ENCODE measurements at places on chromosomes 1 and 21.

DNA sequence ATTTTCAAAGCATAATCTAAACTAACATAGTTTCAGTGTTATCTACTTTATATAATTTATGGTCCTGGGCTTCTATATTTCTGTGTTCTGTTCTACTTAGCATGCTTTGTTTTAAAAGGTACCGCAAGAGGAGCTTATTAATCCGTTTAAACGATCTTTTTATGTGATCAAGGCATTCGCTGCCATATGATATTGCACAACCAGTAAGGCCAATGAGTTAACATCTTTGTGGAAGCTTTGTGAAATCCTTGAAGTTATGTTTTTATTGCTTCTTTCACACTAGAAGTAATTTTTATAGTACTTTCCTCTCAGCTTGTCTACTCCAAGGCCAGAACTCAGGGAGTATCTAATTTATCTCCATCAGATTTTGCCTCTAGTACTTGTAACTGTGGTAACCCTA, 8.9 kb downstream of the LRRC8C start:
- no peak for DNase-seq

DNA sequence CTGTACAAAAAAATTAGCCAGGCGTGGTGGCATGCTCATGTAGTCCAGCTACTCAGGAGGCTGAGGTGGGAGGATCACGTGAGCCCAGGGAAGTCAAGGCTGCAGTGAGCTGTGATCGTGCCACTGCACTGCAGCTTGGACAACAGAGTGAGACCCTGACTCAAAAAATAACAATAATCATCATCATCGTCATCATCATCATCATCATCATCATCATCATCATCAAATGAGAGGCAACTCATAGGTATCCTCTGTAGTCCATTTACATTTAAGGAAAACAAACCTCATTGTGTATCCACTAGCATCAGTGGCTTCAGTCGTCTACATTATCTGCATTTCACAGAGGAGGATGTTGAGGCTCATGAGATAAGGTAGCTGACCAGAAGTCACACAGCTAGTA, 68.8 kb upstream of the SELENON start:
- no peak for DNase-seq

GRCh38 chr1:151058692-151059091, 730 bp downstream of the CDC42SE1 start:
- peak; percentile 88 for DNase-seq

DNA sequence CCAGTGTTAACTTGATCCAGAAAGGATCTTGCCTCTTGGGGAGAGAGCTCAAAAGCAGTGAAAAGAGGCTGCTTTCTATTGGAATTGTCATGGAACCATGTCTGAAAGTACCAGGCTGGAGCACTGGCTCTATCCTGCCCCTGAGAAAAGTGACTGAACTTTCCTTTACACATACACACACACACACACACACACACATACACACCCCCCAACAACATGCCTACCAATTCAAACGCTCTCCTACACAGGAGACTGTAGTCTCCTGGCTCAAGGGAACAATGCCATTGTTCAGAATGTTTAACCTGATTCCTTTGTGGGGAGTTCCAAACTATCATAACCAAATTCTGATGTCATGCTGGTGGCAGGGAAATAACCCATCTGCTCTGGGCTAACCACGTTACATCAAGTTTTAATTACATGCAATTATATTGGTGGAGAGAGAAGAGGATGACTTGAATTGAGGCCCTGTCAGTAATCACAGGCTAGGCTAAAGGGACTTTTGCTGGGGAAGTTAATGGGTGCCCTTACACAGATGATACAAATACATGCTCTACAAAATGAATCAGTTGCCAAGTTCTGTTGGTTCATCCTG, 52.3 kb upstream of the DUSP10 start:
- DNase-seq = no peak

DNA sequence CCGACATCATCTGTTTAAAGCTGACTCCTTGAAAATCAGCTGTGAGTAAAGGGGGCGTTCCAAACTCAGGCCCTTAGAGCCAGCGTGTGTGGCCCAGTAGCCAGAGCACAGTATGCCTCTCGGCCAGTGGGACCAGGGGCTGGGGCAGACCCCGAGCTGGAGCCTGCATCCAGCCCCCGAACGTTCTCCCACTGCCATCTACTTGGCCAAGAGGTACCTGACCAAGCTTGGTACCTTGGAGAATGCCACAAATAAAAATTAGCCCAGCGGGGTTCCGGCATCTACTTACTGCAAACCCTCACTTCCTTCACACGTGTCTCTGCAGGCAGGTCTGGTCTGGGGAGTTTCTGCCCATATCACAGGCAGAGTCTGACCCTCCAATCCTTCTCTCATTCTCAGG, 56.7 kb upstream of the COL6A2 start:
- no peak for DNase-seq

GRCh38 chr1:30879940-30880677, 28.4 kb downstream of the SDC3 start:
- no peak for DNase-seq

DNA sequence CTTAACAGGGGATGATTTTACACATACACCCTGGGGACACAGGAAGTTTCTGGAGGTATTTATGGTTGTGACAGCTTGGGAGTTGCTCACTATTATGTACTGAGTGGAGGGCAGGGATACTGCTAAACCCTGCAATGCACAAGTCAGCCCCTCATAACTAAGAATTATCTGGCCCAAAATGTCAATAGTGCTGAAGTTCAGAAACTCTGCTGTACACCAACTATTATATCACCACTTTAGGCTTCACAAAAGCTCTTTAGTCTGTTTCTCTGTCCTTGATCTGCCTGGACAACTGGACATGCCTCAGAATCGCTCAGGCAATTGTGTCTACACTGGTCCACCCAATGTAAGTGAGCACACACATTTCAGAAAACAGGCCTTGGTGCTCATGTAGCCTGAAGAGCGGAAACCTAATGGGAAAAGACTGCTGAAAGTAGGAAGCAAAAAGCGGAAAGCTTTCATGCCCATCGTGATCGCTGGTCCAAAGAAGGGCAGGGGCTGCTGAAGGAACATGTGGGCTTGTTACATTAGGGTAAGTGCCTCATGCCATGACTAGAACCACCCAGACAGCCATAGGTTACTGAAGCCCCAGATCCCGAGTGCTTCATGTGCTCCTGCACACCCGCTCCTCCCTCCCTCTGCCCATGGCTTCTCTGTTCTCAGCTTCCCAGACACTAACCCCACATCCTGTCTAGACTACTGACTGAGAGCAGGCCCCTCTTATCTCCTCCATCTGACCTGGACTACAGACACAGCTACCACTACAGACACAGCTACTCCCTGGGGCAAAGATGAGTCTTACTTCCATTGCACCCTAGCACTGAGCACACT, 73.5 kb downstream of the LRIG2 start:
- no peak for DNase-seq

DNA sequence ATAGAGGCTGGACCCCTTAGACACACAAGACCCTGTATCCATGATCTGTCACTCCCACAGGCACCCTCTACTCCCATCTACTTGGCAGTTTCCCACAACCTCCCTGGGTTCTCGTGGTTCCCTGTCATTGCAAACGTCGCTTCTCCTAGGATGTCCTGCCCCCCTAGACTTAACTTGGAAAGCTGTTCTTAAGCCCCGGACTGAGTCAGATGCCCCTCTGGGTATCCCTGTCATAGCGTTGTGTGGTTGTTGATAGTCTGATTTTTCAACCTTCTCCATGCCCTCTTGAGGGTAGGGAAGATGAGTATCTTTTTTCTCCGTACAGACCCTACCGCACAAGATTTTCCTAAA, 11.8 kb downstream of the RCC1 start:
- DNase-seq = no peak

GRCh38 chr21:44927587-44928461, 7.1 kb upstream of the ITGB2 start:
- DNase-seq = peak; percentile 84

GRCh38 chr1:248406721-248407692, 4.2 kb downstream of the OR2T1 start:
- DNase-seq = no peak

DNA sequence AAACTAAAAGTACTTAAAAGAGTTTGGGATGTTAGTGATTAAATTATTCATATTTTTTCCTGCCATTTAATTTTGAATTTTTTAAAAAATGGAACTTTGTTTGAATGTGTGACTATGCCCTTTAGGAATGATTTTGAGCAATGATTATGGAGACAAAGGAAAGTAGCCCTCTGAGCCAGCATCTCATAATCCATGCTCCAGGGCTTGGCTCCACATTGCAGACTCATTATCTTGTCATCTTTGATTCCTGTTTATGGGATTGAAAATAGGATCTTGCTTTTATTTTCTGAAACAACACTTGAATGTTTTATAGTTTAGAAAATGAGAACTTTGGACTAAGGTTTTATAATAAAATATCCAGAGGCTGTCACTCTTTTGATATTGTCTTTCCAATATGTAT, 14.5 kb downstream of the AXDND1 start:
- no peak for DNase-seq

- DNase-seq = no peak
Measured at GRCh38 chr1:111967886-111968285, 21.6 kb downstream of the KCND3 start.

DNA sequence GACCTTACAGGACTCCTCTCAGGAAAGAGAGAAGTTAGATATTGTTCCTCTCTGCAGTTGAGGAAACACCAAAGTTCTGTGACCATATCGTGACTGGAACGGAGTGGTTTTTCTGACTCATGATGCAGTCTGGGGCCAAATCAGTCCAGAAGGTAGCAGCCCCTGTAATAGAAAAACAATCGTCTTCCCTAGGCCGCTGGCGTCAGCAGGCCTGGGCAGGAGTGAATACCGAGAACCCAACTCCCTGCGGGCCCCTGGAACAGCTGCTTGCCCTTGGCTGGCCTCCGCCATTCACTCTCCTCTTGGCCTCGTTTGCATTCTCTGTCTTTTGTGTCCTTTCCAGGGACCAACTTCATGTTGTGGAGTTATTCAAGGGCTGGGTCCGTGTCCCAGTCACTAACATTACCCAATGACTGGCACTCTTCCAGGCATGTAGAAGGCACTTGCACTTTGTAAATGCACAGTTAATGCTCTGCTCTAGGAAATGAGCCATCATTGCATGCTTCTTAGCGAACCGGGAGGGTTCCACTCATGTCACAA, 10.9 kb upstream of the CD101 start:
- DNase-seq = peak; percentile 54

DNA sequence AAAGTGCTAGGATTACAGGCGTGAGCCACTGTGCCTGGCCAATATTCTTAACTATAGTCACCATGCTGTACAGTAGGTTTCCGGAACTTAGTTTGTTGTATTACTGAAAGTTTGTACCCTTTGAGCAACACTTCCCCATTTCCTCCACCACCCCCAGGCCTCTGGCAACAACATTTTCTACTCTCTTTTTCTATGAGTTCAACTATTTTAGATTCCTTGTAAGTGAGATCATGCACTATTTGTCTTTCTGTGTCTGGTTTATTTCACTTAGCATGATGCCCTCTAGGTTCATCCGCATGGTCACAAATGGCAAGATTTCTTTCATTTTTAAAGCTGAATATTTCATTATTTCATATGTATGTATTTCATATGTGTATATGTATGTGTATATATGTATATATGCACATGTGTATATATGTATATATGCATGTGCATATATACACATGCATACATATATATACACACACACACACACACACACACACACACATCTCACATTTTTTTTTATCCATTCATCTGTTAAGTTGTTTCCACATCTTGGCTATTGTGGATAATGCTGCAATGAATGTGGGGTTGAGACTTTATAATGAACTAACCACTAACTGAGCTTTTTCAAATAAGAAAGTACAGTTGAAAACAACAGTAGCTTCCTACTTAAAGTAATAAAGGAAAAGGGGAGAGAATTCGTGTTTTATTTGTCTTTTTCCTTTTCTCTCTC, 256.8 kb upstream of the C1orf105 start:
- no peak for DNase-seq

- DNase-seq = peak; percentile 78
Measured at GRCh38 chr1:93775224-93775623, 93.6 kb upstream of the BCAR3 start.

DNA sequence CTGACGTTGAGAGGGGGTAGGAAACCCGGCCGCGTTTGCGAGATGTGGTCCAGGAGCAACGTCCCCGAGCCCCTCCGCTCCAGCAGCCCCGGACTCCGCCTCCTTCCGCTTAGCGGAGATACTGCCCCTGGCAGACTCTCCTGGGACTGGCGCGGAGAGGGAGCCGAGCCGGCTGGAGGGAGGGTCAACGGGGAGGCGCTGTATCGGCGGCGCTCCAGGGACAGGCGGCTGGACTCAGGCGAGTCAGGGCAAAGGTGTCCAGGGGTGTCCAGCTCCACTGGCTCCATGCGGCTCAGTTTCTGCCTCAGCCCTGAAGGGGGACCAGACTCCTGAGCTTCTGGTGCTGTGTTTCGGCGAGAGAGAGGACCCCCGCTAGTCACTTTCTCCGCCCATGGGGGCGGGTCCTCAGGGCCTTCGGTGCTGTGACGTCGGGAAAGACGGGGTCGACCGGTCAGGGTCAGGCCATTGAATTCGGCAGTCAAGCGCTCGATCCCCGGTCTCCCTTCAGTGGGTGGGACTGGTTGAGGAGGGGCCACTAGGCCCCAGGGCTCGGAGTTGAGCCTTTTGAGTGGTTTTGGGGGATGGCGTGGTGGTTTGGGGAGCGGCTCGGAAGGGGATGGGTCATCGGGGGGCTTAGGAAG, 2.8 kb upstream of the LIX1L start:
- no peak for DNase-seq

DNA sequence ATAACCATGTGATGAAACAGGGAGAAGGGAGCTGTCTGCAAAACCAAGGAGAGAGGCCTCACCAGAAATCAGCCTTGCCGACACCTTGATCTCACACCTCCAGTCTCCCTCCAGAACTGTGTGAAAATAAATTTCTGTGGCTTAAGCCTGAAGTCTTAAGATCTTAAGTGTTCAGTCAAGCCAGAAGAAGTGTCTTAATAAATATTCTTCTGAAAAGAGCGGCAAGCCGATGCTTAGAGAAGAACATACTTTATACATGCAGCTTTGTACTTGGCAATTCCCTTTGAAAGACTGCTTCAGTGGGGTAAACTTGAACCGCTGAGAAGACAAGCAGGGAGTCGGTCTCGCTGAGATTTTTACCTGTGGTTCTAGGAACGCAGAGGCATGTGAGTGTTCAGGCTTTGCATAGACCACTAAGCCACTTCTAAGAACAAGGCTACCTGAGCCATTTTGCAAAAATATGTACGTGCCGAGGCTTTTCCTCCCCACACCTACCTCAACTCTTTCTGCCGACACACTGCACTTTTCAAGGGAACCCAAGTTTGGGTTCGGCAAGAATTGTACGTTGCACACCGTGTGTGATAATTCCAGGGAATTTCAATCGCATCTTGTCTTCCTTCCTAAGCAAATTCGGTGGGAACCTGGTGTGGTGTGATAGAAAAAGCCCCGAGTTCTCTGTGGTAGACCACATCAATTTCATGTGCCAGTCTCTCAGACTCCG, 3.4 kb downstream of the RUNX1 start:
- DNase-seq = no peak

DNA sequence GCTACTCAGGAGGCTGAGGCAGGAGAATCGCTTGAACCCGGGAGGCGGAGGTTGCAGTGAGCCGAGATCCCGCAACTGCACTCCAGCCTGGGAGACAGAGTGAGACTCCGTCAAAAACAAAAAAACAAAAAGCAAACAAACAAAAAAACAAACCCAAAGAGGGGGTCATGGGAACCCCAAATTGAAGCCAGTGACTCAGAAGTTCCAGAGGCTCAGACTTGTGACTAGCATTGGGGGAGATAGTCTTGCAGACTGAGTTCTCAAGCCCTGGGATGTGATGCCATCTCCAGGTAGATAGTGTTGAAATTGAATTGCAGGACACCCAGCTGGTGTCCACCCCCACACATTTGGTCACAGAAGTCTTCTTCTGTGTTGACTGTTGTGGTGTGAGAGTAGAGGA, 24.9 kb upstream of the ENO1 start:
- no peak for DNase-seq
